Type B pancreatic cell (in vitro differentiated cells): ENCODE measurements at places on chromosomes 11 and 22. TPM values are rescaled to one million over a fixed set of nuclear protein-coding genes. Genes with fewer than 3 reads are reported as not detected.
A peak's percentile ranks its signal among the peaks of the same experiment; 100 is the strongest.

The VSIG10L2 gene
- total RNA-seq: 0.31 TPM in 1 of 2 replicates, not detected in the other

The MYOD1 gene
- 3.6 TPM in 1 of 2 replicates, not detected in the other for total RNA-seq

The OR51S1 gene
- total RNA-seq: not detected in 2 replicates

The KRTAP5-2 gene
- total RNA-seq: not detected in 2 replicates

The FGF19 gene
- 1.7 and 3.5 TPM in 2 replicates for total RNA-seq

The PLAAT2 gene
- 6.0 and 7.8 TPM in 2 replicates for total RNA-seq

The PRG2 gene
- total RNA-seq: not detected in 2 replicates

The ELFN2 gene
- 0.53 and 1.3 TPM in 2 replicates for total RNA-seq

The HBB gene
- not detected in 2 replicates for total RNA-seq

The SNX19 gene
- total RNA-seq: 44.0 and 48.0 TPM in 2 replicates

The DUSP8 gene
- total RNA-seq: 8.4 and 16.1 TPM in 2 replicates

DNA sequence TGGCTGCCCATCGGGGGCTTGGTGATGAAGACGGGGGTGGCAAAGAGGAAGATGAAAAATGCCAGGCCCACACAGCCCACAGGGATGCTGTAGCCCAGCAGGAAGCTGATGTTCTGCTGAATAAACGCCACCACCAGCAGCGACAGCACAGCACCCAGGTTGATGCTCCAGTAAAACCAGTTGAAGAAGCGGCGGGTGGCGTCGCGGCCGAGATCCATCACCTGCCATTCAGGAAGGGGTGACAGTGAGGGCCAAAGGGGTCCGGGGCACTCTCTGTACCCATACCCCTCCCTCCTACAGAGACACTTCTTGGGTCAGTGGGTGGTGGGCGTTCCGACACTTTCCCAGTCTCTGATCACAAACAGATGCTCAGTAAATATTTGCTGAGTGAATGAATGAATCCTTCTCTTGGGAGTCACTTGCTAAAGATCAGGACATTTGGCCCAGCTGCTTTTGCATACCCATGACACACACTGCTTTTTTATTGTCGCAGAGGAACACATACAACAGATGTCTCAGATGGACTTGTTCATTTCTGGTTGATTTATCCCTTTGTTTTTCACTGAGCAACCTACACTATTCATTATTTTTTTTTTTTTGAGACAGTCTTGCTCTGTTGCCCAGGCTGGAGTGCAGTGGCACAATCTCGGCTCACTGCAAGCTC is 5.2 kb downstream of the SLC15A3 start:
- no peak overlapping the region for H3K4me3 ChIP-seq
- H3K36me3 ChIP-seq: no peaks in the 10 kb centered on the region
- H3K27ac ChIP-seq: no peak overlapping the region
- peaks cover 24% of the 10 kb centered on the region for H3K27me3 ChIP-seq
- peaks cover 30% of the 10 kb centered on the region for H3K4me1 ChIP-seq
- DNase-seq: no peak

- DNase-seq: no peak
- no peaks in the 10 kb centered on the region for H3K4me1 ChIP-seq
- peak overlapping the region; percentile 41 for H3K27ac ChIP-seq
- no peaks in the 10 kb centered on the region for H3K36me3 ChIP-seq
- H3K27me3 ChIP-seq: no peaks in the 10 kb centered on the region
Measured at GRCh38 chr11:257766-258493, 20.3 kb upstream of the NLRP6 start.

- H3K36me3 ChIP-seq: peaks cover 13% of the 10 kb centered on the region
- H3K27me3 ChIP-seq: no peaks in the 10 kb centered on the region
- no peak overlapping the region for H3K27ac ChIP-seq
- DNase-seq: no peak
- H3K4me3 ChIP-seq: no peak overlapping the region
Measured at GRCh38 chr22:28237112-28237511, 318.1 kb upstream of the PITPNB start.

DNA sequence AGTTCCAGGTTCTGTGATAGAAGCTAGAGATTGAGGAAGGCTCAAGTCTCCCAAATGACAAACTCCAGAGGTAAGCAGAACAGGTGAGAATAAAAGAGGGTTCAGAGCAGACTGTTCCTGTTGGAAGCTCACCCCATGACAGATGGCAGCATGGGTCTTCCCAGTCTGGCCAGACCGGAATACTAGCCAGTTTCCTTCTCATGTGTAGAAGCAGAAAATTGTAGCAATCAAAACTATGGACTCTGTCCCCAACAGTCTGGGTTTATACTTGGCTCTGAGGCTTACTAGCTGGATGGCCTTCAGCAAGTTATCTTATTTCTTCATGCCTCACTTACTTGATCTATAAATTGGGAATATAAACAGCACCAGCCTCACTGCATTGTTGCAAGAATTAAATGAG is 494.8 kb downstream of the MN1 start:
- DNase-seq: no peak
- peaks cover 10% of the 10 kb centered on the region for H3K27me3 ChIP-seq
- H3K27ac ChIP-seq: no peak overlapping the region
- H3K36me3 ChIP-seq: no peaks in the 10 kb centered on the region
- H3K4me3 ChIP-seq: no peak overlapping the region

DNA sequence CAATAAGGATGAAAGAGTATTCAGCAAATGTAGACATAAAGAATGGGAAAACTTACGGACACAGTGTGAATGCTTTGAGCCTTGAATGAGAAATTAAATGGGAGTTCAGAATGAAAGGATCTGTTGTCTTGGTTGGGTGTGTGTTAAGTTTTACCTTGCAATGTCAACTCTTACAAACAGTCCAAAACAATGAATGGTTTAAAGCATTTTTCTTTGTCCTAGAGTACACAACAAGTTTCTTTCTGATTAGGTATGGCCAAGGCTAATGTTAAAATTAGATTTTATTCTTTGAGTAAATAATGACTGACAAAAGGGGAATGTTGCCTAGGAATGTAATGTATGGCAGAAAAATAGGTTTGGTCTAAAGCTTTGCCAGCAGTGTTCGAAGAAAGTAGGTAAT is 2.5 kb downstream of the PTS start:
- H3K27me3 ChIP-seq: no peaks in the 10 kb centered on the region
- peaks cover 10% of the 10 kb centered on the region for H3K36me3 ChIP-seq
- peaks cover 7% of the 10 kb centered on the region for H3K4me1 ChIP-seq
- no peak overlapping the region for H3K27ac ChIP-seq
- H3K4me3 ChIP-seq: no peak overlapping the region
- DNase-seq: no peak

GRCh38 chr11:2762031-2762380 is 62.2 kb upstream of the KCNQ1OT1 start:
- no peaks in the 10 kb centered on the region for H3K36me3 ChIP-seq
- DNase-seq: no peak
- H3K27ac ChIP-seq: no peak overlapping the region
- H3K4me1 ChIP-seq: peaks cover 14% of the 10 kb centered on the region
- H3K27me3 ChIP-seq: no peaks in the 10 kb centered on the region

DNA sequence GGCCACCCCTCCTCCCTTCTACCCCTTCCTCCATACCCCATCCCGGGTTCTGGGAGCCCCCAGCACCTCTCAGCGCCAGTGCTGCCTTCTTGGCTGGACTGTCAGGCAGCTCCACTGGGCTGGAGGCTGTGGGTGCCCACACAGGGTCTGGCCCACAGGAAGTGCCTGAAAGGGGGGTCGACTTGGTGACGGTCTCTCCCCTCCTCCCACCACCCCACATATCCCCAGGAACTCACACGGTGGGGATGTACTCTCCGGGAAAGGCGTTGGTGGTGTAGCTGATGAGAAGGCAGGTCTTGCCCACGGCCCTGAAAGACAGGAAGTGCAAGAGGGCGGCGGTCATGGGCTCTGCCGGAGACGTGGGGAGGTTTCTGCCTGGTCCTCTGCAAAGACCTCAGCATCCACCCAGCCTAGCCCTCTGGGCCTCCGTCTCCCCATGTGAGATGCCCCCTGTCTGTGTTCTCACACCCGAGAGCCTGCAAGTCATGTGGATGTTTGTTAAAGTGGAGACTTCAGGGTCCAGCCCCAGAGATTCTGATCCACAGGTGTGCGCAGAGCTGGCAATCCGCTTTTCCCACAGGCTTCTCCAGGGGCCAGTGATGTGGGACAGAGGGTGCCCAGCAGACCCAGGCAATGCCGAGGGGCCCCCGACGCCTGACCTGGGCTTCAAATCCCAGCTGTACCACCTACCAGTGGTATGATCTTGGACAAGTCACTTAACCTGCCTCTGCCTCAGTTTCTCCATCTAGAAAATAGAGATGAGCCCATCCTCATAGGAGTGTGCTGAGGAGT is 2.5 kb downstream of the RAC2 start:
- H3K4me1 ChIP-seq: peaks cover 4% of the 10 kb centered on the region
- no peak overlapping the region for H3K27ac ChIP-seq
- H3K27me3 ChIP-seq: peaks cover 17% of the 10 kb centered on the region

GRCh38 chr11:5065027-5065426 is 4.3 kb upstream of the OR52E1 start:
- DNase-seq: no peak
- no peak overlapping the region for H3K4me3 ChIP-seq
- no peaks in the 10 kb centered on the region for H3K36me3 ChIP-seq
- H3K27me3 ChIP-seq: no peaks in the 10 kb centered on the region

DNA sequence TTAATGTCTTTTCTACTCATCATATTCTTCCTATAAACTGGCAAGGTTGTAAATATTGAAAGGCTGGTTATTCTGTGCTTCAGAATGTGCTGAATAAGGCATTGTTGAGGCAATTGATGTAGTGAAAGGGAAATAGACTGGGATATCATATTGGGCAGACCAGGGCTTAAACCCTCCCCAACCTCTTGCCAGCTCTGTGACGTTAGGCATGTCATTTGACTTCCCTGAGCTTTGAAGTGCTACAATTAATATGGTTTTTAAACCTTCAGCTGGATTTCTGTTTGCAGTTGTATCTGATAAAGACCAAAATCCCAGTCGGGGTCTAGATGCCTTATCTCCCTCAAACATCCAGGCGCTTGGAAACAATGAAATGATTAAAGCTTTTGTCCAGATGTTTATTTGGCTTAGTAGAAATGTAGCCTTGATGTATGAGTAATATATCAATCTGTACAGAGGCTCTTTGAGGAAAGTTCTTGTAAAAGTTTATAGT is 208.1 kb downstream of the DBX1 start:
- H3K27ac ChIP-seq: peak overlapping the region; percentile 47
- H3K4me1 ChIP-seq: peaks cover 37% of the 10 kb centered on the region
- peak overlapping the region; percentile 5 for H3K4me3 ChIP-seq
- no peak for DNase-seq
- H3K36me3 ChIP-seq: peaks cover 13% of the 10 kb centered on the region
- no peaks in the 10 kb centered on the region for H3K27me3 ChIP-seq

GRCh38 chr22:29002603-29003002 is 59.0 kb downstream of the C22orf31 start:
- H3K4me1 ChIP-seq: peaks cover 51% of the 10 kb centered on the region
- peak overlapping the region; percentile 64 for H3K4me3 ChIP-seq
- no peak for DNase-seq
- H3K27ac ChIP-seq: peak overlapping the region; percentile 24
- H3K36me3 ChIP-seq: peaks cover 3% of the 10 kb centered on the region
- H3K27me3 ChIP-seq: no peaks in the 10 kb centered on the region

DNA sequence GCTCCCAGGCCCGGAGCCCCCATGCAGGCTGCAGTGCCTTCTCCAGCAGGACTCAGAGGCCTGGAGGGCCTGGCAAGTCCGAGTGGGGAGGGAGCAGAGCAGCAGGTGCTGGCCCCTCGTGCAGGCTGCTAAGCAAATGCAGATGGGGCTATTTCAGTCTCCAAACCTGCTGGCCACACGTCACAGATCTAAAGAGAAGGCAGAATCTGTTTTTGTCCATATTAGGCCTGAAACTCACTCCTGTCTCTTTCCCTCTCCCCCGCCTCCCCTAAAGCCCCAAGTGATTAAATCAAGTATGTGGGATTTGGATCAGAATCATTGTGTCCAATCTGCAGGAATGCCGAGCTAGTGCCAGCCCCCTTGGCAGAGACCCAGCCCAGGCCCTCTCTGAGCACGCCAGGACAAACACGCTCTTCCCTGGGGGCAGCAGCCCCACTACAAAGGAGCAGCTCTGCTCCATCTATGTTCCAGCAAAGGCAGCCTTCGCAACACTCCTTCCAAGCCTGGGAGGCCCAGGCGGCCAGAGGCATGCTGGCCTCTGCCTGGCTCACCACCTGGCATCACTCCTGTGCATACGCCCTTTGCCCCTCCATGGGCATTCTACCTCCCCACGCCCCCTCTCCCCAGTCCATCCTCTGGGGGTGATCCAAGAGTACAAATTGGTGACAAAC is 26.5 kb downstream of the RPL27A start:
- no peak for DNase-seq
- H3K27me3 ChIP-seq: no peaks in the 10 kb centered on the region
- H3K4me1 ChIP-seq: no peaks in the 10 kb centered on the region
- H3K4me3 ChIP-seq: no peak overlapping the region
- no peak overlapping the region for H3K27ac ChIP-seq

- no peaks in the 10 kb centered on the region for H3K4me1 ChIP-seq
- peaks cover 1% of the 10 kb centered on the region for H3K27me3 ChIP-seq
- no peak for DNase-seq
- H3K27ac ChIP-seq: no peak overlapping the region
- H3K36me3 ChIP-seq: no peaks in the 10 kb centered on the region
Measured at GRCh38 chr11:35354644-35355043, 64.7 kb downstream of the SLC1A2 start.

- no peaks in the 10 kb centered on the region for H3K36me3 ChIP-seq
- no peak overlapping the region for H3K27ac ChIP-seq
- no peaks in the 10 kb centered on the region for H3K27me3 ChIP-seq
Measured at GRCh38 chr11:99814021-99814420, 793.3 kb downstream of the CNTN5 start.

GRCh38 chr11:37026326-37026725 is 428.3 kb upstream of the RAG2 start:
- no peak overlapping the region for H3K27ac ChIP-seq
- no peaks in the 10 kb centered on the region for H3K36me3 ChIP-seq
- H3K4me1 ChIP-seq: peaks cover 6% of the 10 kb centered on the region
- peak overlapping the region; percentile 53 for H3K4me3 ChIP-seq

DNA sequence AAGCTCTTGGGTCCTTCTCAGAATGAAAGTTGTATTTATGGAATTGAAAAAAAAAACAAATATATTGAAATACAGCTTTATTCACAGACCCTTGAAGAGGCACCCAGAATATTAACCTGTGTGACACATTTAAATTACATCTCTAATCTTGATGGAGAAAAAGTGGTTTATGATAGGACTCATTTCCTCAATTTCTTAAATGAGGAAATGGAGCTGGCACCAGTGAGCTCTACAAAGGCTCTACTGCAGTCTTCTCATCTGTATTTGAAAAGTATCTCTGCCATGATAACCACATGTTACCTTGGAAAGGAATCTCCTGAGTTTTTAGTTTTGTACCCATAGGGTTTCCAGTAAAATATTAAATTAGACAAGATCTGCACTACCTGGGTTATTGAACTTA is 186.5 kb downstream of the HIPK3 start:
- no peaks in the 10 kb centered on the region for H3K36me3 ChIP-seq
- H3K4me3 ChIP-seq: no peak overlapping the region

DNA sequence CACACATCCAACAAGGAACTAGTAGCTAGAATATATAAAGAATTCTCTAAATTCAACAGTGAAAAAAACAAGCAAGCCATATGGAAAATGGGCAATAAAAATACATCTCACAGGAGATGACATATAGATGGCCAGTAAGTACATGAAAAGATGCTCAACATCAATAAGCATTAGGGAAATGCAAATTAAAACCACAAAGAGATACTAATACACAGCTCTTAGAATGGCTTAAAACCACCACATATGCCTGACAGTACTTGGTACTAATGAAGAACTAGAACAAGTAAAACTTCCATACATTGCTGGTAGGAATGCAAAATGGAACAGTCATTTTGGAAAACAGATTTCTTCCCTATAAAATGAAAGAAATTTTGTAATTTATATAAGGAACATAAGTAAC is 71.6 kb upstream of the GAB2 start:
- no peaks in the 10 kb centered on the region for H3K27me3 ChIP-seq
- no peak overlapping the region for H3K4me3 ChIP-seq
- no peak for DNase-seq
- peaks cover 36% of the 10 kb centered on the region for H3K36me3 ChIP-seq

GRCh38 chr11:11261629-11262028 is 91.4 kb downstream of the CSNK2A3 start:
- H3K27me3 ChIP-seq: peaks cover 39% of the 10 kb centered on the region
- H3K4me1 ChIP-seq: peaks cover 14% of the 10 kb centered on the region
- DNase-seq: no peak
- H3K4me3 ChIP-seq: no peak overlapping the region
- H3K36me3 ChIP-seq: no peaks in the 10 kb centered on the region
